Suppressor macrophage (primary cell): ENCODE measurements at places on chromosomes 5 and 9.

- no peak for DNase-seq
Observed at GRCh38 chr5:111163000-111163399, 61.2 kb upstream of the CAMK4 start.

GRCh38 chr5:90184764-90185163, 224.8 kb downstream of the CETN3 start:
- DNase-seq, result no peak

DNA sequence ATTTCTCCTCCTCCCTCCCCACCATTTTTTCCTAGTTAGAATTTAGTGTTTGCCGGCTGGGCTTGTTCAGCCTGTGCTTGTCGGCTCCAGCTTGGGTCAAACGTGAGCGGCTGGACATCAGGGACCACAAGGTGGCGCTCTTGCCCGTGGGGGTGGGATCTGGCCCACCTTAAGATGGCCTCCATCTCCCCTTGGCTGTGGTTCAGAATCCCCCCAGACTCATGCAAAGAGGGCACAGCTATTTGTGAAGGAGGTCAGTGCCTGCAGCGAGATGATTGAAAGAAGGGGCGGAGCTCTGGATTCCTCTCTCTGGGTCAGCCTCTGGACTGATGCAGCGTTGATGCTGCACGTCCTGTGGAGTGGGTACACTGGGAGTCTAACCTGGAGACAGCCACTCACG, 283.3 kb upstream of the TUT7 start:
- peak; percentile 19 for DNase-seq

- DNase-seq, result no peak
Observed at GRCh38 chr5:142032747-142033631, 20.2 kb upstream of the GNPDA1 start.

DNA sequence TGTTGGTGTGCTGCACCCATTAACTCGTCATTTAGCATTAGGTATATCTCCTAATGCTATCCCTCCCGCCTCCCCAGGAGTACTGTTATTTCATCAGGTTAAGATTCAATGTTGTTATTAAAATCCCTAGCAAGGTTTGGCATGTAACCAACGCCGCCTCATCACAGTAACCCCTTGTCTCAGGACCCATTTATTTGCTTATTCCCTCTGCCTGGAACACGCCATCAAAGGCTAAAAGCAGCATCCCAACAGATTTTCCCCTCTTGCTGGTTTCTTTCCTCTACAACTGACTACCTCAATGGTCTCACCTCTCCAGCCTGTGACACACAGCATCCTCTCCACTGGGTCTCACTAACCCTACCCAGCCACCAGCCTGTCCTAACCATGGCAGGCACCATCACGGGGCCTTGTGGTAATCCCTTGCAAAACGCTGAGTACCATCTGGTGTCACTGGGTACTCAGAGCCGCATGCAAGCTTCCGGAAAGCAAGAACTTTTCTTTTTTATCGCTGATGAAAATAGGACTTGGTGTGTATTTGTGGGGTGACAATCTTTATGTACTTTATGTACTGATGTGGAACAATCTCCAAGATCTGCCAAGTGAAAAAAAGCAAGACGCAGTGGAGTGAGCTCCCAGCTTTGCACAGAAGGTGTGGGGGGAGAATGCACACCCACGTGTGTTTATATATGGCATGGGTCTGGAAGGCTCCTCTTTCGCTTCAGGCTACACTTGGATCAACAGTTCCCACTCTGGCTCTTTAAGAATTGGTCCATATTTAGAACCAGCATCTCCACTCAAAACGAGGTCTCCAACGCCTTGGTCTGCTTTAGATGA, 6.1 kb downstream of the RPS14 start:
- no peak for DNase-seq

GRCh38 chr5:151739395-151739794, 19.0 kb downstream of the ATOX1 start:
- no peak for DNase-seq

DNA sequence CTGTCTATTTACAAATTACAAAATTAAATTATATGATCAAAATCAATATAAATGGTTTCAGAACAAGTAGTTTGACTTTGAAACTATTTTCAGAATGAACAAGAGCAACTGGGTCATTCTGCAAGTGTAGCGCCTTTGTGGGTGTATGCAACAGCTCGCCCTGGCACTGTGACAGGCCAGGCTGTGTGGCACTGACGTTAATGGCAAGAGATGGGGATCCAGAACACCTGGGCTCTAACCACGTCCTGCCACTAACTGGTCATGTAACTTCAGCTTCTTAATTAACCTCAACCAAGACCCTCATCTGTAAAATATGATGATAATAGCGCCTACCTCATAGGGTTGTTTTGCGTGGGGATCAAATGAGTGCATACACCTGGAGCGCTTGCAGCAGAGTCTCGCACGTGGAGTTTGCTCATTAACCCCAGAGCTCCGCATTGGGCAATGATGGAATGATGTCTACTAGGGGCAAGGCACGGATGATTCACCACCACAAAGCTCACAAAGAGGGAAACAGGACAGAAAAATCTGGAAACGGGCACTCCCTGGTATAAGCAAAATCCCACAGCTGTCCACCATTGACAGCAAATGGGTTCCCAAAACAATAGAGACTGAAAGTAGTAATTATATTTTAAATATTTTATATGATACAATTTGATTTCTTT, 639.4 kb downstream of the SEMA5A start:
- no peak for DNase-seq

DNA sequence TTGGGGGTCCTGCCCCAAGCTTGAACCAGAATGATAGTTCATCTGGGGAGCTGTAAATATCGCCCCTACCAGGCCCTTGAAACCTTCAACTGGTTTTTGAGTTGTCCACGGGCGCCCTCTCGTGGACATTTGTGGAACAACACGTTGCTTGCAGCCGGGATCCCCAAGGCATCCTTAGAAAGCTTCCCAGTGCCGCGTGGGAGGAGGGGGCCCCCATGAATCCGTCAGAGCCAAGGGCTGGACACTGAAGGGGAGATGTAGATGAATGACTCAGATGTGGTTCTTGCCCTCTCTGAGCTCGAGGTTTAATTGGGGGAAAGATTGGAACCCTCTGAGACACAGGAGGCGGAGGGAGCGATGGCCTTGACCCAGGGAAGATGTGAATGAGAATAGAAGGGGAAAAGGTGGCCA, 31.8 kb upstream of the ORM1 start:
- peak; percentile 73 for DNase-seq

DNA sequence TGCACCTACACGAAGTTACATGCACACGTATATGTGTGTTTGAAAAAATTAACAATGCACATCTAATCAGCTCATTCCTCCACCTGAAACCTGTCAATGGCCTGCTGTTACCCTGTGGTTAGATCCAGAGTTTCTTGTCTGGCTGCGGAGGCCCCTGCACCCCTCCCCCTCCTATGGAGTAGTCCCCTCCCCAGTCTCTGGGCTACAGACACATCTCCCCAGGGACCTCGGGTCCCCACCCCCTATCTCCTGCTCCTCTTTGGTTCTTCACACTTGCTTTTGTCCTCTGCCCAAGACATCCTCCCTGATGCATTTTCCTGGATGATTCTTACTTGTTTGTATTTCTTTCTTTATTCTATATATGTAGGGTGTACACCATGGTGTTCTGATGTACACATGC, 27.2 kb downstream of the FAM240B start:
- DNase-seq, result no peak

- no peak for DNase-seq
Observed at GRCh38 chr9:74973714-74974113, 21.0 kb upstream of the C9orf40 start.

DNA sequence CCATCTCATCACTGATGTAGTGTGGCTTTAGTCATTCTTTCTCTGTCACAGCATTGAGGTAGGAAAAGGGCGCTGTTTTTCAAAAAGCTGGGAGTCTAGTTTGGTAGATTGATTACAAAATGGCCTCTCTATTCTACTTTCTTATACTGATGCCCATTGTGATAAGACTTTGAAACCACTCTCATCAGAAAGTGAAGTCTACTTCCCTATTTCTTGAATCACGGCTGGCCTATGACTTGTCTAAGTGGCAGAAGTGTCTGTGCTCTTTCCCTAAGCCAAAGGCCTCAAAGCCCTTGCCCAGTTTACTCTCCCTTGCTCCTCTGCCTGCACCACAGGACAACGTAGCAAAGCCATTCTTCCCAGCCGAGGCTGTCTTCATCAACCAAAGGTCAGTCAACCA, 83.0 kb upstream of the IL33 start:
- no peak for DNase-seq

DNA sequence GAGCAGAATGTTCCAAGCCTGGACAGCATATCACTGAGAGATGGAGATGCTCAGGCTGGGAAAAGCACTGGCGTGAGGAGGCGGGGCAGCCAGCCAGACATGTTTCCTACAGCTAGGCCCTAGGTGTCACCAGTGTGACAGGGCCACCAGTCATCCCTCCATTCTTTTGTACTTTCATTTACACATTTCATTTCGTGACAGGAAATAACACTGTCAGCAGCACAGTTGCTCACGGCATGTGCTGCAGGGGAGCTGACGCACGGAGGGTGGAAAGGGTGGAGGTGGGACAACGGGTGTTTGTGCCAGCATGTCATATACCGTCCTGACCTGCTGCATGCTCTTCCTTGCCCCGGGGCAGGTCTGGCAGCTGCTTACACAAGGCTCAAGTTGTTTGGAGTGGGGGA, 14.8 kb upstream of the CEMIP2 start:
- no peak for DNase-seq

DNA sequence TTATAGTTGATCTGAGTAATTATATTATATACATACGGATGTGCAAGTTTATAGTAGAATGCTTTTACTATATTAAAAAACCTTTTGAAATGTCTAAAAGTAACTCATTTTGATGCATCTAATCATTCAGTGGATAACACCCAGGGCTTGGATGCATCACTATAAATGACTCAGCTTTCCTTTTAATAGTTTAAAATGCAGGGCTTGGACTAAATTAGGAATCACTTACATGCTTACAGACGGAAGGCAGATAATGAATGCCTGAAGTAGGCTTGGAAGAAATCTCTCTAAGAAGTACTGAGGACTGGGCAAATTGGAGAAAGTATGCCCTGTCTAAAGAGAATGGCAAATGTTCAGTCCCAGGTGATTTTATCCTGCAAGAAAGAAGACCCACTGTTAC, 362.5 kb upstream of the CCNH start:
- DNase-seq, result no peak

DNA sequence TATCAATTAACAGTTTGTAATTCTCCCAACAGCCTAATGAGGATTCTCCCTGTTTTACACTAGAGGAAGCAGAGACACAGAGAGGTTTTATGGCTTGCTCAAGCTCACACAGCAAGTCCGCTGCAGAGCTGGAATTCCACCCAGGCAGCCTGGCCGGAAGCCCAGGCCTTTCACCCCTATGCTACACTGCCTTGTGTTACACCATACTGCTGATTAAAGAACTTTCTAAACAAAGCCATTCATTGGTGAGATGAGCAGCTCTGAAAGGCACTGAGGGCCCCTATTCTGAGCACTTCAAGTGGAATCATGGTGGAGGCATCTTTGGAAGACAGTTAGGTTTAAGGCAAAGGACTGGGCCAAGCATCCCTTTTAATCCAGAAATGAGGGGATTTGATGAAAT, 14.7 kb upstream of the LARP1 start:
- no peak for DNase-seq

DNA sequence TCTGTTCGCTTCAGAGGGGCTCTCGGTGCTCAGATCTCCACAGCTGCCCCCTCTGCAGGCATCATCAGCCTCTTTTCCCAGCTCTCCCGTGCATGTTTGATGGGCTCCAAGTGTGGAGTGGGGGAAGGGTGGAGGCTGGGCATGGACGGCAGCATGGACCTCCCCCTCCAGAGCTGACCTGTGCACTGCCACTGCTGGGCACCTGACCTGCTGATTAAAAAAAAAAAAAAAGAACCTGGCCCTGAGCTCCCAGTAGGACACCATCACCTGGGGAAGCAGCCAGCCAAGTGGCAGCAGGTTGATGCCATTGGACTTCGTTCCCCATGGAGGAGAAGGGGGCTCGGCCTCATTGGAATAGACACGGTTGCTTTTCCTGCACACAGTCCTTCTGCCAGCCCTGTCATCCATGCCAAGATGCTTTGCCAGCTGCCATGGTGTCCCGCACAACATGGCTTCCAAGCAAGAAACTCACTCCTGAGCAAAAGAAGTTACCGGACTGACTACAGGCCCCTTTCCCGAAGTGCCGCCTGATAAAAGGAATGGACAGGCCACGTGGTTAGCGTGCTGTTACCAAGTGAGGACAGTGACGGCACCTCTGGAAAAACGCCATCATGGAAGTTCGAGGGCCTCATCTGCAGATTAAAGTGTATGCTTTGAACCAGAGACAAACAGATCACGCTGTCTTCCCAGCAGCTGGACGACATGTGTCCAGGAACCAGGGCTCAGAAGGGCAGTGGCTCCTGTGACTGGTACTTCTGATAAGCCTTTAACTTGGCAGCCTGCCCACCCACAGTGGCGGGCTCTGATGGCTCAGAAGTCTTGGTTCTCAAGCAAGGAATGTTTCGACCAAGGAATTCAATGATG, 14.7 kb upstream of the BRD3OS start:
- no peak for DNase-seq

- no peak for DNase-seq
Observed at GRCh38 chr5:35233601-35234000, 3.3 kb upstream of the PRLR start.

- DNase-seq, result no peak
Observed at GRCh38 chr9:7164440-7165330, 406.9 kb downstream of the KDM4C start.

- DNase-seq, result no peak
Observed at GRCh38 chr9:69034071-69034470, 1.5 kb upstream of the FXN start.

DNA sequence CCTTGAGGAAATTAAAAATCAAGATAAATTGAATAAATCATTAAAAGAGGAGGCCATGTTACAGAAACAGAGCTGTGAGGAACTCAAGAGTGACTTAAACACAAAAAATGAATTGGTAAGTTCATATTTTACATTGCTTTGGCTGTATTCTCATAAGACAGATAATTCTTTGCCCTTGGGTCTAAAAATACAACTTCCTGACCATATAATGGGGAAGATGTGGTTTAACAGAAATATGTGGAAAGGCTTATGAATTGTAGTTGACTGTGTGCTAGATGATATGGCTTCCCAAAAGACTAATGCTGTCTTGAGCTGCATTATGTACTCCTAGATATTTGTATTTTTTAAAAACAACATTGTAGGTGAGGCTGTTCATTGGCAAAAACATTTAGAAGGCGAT, 33.1 kb downstream of the CNTRL start:
- no peak for DNase-seq

GRCh38 chr9:20683351-20684034, 566 bp upstream of the FOCAD start:
- peak; percentile 62 for DNase-seq

DNA sequence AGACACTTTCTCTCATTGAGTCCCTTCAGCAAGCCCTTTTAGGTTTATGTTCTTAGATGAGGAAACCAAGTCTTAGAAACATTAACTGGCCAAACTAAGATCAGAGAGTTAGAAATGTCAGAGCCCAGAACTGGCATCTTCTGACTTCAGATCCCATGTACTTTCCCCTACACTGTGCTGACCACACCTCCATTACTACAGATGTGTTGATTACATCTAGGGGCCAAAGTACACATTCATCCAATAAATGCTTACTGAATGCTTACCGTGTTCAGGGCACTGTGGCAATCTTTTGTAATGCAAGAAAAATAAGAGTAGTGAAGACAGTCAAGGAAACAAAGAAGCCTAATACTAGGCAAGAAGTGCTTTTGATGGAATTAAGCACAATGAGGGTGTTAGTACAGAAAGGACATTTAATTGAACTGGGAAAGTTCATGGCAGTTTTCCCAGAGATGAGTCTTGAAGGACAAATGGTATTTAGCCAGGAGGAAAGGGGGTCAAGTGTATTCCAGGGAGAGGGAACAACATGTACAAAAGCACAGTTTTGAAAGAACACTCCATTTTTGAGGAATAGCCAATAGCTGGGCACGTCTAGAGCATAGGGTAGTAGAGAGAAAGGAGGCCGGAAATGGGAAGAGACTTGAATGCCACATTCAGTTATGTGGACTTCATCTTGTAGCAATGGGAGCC, 89.7 kb upstream of the CDKN2B start:
- no peak for DNase-seq
